ENCODE measurements at places on chromosomes 3 and 15. TPM values are rescaled to one million over a fixed set of nuclear protein-coding genes. Genes with fewer than 3 reads are reported as not detected.

Gene CFAP91
- 11.8 TPM for total RNA-seq

Gene TGM5
- total RNA-seq: not detected

Gene FGF7
- 133 TPM for total RNA-seq

DNA sequence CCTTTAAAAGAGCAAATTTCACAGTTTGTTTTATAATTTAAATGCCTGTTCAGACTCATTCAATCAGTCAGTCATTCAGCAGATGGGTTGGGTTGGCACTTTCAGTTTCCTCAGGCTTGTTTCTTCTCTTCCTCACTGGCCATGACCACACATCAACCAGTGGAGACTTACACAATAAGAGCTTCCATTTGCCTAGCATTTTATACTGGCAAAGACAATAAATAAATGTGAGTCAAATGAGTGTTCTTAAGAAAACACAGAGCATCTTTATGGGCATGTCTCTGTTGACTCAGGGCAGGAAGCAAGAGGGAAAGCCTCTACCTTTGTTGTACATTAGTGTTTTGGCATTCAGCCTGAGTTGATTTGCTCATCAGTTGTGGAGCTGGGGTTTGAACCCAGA, 122.6 kb downstream of the EPHB1 start:
- no peaks in the 10 kb centered on the region for H3K36me3 ChIP-seq
- no peak overlapping the region for H3K4me3 ChIP-seq
- H3K27me3 ChIP-seq: no peaks in the 10 kb centered on the region
- no peaks in the 10 kb centered on the region for H3K4me1 ChIP-seq
